BE2C (cell line): ENCODE measurements at places on chromosomes 13 and 19.

GRCh38 chr19:41705393-41706174, 2.8 kb upstream of the CEACAM5 start:
- DNase-seq: no peak

DNA sequence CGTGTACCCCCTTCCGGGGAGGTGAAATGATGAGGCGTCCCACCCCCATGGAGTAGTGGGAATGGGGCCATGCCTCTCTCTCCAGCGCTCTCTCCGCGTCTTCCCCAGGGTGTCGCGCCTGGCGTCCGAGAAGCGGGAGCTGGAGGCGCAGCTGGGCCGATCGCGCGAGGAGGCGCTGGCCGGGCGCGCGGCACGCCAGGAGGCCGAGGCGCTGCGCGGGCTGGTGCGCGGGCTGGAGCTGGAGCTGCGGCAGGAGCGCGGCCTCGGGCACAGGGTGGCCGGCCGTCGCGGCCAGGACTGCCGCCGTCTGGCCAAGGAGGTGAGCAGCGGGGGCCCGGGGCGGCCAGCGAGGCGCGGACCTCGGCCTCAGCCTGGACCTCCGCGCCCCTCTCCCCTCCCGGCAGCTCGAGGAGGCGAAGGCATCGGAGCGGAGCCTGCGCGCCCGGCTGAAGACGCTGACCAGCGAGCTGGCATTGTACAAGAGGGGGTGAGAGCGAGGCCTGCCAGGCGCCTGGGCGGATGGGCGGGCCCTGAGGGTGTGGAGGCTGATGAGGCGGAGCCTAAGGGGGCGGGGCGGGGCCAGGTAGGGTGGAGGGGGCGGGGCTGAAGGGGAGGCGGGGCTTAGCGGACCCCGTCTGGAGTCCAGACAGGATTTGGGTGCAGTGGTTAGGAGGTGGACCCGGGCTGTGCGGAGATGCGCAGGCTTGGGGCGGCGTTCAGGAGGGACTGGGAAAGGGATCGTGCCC, 7.7 kb downstream of the PGLYRP1 start:
- DNase-seq: peak; percentile 71

DNA sequence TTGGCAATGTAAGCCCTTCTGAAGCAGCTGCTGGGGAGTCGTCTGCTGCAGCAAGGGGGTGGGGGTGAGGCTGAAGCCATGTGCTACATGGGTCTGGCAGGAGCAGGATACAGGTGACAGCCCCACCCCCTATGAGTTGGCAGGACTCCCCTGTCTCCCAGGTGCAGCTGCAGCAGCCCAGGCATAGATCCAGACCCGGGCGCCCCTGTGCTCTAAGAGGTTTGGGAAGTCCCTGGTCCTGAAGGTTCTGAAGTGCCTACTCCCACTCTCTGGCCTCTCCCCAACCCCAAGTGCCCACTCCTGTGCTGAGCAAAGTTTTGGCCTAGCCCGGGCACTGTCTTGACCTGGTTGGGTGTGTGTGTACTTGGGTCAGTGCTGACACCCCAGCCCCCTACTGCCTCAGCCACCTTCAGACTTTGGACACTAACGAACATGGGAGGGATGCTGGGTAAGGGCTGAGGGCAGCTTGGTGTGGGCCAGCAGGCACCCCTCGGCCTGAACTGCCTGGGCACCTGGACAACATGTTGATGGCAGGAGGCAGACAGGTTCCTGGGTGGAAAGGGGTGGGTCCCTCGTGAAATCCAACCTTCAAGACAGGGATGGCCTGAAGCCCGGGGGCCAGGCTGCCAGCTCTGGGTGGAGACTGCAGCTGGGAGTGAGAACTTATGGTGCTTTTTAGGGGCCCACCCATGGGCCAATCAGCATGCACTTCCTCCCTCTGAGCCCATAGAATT, 54.1 kb upstream of the SLITRK6 start:
- DNase-seq: no peak

DNA sequence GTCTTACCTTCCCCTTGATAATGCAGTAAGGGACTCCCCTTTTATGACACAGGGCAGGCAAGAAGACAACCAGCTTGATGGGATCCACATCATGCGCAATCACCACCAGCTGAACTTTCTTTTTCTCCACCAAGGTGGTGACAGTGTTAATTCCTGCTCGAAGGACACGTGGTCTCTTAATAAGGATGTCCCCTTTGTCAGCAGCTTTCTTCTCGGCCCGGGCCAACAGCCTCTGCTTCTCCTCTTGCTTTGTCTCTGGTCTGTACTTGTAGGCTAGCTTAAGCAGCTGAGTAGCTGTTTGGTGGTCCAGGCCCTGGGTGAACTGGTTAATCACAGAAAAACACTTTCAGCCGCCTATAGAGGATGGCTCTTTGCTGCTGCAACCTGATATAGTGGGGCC, 8.0 kb downstream of the ZNF431 start:
- no peak for DNase-seq

GRCh38 chr13:30608364-30608763, 9.4 kb upstream of the USPL1 start:
- DNase-seq: no peak

DNA sequence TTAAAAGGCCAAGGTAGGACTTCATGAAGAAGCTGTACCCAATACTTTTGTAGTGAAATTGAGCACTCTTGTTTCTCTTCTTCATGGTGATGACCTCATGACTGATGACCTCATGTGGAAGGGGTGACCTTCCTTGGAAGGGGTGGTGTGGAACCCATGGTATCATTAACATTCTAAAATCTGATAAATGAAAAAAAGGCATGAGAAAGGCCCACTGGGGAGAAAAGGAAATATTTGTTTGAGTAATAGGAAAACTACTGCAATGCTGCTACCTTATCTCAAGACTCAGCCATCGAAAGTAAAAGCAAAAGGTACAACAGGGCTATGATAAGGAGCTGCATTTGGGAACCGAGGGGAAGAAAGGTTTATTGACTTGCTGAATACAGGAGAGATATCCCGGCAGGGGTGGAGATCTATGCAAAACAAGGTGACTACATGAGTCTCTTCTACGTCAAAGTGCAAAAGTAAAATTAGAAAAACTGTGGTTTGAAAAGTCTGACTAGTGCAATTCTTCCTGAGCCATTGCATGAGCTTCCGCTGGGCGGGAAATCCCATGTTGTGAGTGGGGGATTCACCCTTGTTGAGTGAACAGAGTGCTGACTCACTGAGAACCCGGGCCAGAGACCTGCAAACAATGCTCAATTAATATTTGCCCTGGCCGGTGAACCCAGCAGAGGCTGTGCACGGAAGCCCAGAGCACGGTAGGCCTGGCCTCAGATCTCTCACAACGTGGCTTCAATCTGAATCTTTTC, 138.9 kb upstream of the RFC3 start:
- peak; percentile 19 for DNase-seq

DNA sequence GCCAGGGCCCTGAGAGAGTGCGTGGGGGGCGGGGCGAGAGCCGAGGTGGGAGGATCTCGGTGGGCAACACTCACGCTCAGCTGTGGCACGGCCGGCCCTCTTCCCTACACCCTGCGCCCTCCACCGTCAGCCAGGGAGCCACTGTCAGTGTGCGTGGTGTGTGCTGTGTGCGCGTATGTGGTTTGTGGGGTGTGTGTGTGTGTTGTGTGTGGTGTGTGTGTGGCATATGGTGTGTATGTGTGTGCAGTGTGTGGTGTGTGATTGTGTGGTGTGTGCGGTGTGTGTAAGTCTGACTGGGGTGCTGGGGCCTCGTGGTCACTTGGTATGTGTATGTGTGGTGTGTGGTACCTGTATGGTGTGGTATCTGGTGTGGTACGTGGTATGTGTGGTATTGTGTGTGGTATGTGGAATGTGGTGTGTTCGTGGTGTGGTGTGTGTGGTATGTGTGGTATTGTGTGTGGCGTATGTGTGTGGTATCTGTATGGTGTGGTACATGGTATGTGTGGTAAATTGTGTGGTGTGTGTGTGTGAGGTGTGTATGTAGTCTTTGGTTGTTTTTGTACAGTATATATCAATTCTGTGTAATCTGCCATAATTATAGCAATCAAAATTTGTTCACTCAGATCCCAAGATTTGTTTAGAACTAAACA, 5.1 kb downstream of the GRK1 start:
- peak; percentile 13 for DNase-seq

GRCh38 chr19:10184636-10185035, 10.1 kb downstream of the DNMT1 start:
- DNase-seq: no peak

DNA sequence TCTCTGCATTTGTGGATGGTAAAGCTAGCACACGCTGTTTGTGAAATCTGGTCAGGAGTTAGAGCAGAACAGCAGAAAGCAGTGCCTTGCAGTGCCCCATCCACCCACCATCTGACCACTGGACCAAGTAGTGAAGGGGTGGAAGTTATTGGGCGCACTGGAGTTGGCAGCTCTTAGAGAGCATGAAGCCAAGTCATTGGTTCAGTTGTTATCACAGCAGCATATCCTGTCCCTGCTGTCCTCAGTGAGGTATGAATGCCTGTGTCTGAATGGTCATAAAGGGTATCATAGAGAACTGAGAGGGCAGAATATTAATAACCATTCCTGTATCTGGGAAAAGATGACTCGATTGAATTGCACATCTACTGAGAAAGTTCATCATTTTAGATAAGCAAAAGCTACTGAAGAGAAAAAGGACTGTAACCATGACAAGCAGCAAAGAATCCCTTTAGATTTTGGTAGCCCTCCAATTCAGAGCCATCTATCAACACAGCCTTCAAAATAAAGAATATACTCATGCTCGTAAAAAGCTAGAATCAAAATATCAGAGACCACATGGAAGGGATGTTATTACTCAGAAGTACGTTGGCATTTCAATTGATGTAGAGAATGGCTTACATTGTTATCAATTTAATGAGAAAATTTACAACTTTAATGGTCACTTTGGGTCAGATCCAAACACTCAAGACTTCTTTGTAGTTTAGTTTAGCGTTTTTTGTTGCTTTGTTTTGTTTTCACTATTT, 919.0 kb downstream of the EFNB2 start:
- no peak for DNase-seq

DNA sequence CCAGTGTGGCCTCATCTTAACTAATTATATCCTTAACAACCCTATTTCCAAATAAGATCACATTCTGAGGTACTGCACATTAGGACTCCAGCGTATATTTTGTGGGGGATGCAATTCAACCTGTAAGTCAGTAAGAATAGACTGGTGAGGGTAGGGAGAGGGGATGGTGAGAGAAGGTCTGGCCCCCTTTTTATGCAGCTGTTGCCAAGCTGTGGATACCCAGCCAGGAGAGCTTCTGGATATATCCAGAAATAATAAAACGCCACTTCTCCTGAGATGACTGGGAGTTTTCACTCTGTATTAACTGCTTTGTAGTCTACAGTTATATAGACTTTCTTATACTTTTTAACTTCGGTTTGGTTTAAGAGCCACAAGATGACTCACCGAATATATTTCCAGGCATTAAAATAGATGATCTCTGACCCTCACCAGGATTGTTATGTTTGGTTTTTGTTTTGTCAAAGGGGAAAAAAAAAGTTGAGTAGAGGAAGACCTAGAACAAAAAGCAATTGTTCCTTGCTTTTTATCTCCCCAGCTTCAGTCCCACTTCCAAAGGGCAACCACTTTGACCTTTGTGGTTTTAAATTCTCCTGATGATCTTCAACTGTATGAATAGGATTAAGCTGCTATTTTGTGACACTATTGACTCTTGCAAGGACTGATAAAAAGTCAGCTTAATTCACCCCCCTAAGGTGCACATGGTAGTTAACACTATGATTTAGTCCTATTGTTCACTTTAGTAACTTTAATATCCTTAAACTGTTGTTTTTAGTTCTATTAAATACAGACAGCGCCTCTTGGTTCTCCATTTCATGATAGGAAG, 3.1 kb upstream of the NEK3 start:
- DNase-seq: no peak

DNA sequence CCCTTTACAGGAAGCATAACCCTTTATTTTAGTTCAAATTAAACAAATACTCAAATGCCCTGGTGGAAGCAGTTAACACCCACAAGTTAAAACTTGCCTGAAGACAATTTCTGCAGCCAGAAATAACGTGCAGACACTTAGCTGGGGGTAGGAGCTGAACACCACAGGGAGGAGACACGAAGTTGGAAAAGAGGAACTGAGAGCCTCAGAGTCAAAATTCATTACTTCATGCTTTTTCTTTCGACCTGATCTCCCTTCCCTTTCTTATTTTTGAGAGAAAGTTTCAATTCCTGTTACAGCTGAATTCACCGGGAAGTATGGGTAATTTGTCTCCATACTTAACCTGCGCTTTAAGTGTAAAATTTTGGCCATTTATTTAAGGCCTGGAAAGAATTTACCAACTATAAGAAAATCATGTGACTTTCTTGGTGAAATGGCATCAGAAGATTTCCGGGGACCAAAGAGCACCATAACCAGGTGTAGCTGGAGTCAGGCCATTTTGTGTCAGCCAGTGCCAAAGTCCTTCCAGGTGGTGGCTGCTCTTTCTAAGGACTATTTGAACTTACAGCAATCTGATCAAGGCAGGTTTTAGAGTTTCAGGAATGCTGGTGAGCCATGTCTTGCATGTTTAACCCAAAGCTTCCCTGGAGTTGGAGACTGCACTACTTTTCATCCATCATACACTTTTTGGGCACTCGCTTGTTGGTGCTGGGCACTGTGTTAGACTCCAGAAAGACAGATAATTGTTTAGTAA, 46.5 kb upstream of the RCBTB2 start:
- DNase-seq: no peak

GRCh38 chr13:52844836-52845235, 3.6 kb downstream of the PCDH8 start:
- no peak for DNase-seq

GRCh38 chr13:37097076-37097475, 8.4 kb downstream of the CSNK1A1L start:
- DNase-seq: no peak

GRCh38 chr19:5880604-5881078, 10.3 kb upstream of the FUT5 start:
- DNase-seq: no peak

DNA sequence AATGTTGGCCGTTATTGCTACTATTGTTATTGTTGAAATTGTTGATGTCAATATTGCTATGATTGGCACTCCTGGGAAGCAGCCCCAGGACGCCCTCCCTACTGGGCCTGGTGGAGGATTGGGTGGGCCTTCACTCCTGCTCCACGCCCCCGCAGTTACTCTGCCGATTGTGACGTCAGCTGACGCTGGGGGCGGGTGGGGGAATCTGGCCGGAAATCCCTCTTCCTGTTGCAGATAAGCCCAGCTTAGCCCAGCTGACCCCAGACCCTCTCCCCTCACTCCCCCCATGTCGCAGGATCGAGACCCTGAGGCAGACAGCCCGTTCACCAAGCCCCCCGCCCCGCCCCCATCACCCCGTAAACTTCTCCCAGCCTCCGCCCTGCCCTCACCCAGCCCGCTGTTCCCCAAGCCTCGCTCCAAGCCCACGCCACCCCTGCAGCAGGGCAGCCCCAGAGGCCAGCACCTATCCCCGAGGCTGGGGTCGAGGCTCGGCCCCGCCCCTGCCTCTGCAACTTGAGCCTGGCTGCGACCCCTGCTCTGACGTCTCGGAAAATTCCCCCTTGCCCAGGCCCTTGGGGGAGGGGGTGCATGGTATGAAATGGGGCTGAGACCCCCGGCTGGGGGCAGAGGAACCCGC, at the start of gene ETV2:
ETV2 (plus strand) TSS at position 231 of the 637 bp plus-strand sequence. CDS start 716 bp downstream, outside the sequence.
- DNase-seq: peak; percentile 52

DNA sequence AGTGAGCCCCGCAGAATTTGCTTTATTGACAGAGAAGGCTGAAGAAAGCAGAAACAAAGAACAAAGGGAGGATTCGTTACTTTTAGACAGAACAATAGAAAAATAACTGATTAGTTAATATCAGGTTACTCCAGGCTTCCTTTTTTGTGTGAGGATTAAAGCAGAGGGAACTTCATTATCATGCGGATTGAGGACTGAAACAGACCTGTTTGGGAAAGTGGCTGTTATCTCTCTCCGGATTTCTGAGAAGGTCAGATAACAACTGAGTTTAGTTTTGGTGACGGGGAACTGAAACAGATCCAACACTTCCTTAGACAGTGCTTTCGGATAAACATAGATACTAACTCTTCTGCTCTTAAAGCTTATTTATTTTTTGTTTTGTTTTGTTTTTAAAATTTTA, 246.4 kb upstream of the ZNF507 start:
- DNase-seq: no peak

- DNase-seq: no peak
Observed at GRCh38 chr13:27168086-27168485, 3.5 kb downstream of the USP12 start.
